Panc1 (cell line): ENCODE measurements at places on chromosomes 7 and 10.

DNA sequence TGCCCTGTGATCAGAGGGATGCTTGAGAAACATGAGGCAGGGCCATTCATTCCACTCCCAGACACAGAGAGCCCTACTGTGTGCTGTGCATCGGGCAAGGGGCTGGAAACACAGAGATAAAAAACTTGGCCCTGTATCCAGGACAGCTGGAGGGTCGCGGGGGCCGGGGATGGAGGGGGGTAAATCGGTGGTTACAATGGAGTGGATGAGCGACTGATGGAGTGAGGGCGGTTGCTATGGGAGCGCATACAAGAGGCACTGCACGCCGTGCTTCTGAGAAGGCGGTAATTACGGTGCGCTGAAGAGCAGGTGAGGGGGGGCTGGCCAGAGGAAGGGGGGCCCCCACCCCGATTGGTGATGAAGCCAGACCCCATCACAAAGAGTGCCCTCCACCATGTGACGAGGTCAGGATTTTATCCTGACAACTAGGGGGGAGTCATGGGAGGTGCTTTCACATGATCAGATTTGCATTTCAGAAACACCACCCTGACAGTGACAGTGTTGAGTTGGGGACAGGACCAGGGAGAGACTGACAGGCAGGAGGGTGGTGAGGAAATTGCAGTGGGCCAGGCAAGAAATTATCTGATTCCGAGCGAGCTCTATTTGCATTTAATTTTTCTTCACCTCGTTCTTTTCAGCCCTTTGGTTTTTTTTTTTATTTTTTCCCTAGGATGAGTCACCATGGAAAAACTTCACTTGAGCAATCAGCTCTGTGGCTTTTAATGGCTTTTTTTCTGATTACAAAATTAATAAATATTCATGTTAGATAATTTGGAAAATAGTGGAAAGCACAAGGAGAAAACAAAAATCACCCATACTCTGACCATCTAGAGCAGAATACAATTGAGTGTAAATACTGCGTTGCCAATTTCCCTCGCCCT is 7.8 kb downstream of the CPA5 start:
- DNase-seq = no peak

GRCh38 chr10:71255550-71255807 is 43.1 kb downstream of the UNC5B start:
- DNase-seq = no peak

DNA sequence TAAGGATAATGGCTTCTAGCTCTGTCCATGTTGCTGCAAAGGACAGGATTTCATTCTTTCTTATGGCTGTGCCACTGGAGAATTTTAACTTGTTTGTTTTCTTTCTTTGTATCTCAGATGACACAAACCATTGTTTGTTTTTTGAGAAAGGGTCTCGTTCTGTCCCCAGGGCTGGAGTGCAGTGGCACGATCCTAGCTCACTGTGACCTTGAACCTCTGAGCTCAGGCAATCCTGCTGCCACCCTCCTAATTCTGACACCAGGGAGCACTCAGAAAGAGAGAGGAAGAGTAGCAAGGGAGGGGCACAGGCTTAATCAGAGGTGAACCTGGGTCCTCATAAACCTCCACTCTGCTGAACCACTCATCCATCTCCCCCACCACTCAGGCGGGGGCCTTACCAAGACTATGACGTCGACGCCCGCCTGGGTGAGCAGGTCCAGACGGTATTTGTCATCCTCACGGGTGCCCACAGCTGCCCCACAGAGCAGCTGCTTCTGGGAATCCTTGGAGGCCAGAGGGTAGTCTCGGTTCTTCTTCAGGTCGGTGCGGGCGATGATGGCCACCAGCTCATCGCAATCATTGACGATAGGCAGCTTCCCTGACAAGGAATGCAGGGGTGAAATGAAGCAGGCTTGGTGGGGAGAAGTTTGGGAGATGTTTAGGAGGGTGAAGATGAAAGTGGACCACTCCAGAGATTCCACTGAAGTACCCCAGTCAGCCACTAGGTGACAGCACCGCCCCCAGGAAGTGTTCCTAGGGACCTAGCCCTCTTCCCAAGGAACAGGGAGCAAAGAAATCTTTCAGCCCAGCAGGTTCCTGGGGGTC is 11.6 kb downstream of the IMPDH1 start:
- DNase-seq = peak; percentile 45

GRCh38 chr7:97421307-97421930 is 303.9 kb downstream of the SDHAF3 start:
- no peak for DNase-seq

GRCh38 chr10:88293073-88293472 is 290.0 kb downstream of the RNLS start:
- no peak for DNase-seq
